Activated CD8-positive, alpha-beta memory T cell treated with anti-CD3 and anti-CD28 coated beads, Interleukin-2, amount 10 ng/mL, durations not matched to agents 7 days and 5 days (primary cell): ENCODE measurements at places on chromosomes 2 and 18.

DNA sequence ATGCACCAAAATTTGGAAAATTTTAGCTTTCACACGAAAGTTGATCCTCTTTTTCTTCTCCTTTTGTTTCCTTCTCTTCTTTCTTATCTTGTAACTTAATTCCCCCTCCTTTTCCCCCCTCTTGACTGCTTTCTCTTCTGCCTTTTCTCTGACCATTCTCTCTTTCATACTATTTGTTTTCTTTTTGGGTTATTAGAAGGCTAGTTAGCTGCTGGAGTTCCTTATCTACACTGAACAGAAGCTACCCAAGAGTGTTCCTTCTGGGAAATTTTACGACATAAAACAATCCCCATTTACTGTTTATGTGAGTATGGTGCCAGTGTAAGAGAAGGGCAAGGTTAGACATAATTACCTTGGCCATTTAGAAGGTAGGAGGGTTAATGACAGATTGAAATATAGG lies 218.4 kb upstream of the DTNA start:
- no peak for DNase-seq

- DNase-seq: no peak
Measured at GRCh38 chr2:238581126-238581525, 154.4 kb downstream of the ASB1 start.

GRCh38 chr2:199955007-199955338 lies 318 bp downstream of the TYW5 start:
- no peak for DNase-seq

- no peak for DNase-seq
Measured at GRCh38 chr2:119377294-119377992, 10.7 kb downstream of the DBI start.

- peak; percentile 14 for DNase-seq
Measured at GRCh38 chr2:26438526-26438925, 36.8 kb downstream of the DRC1 start.
